Stimulated activated CD8-positive, alpha-beta memory T cell treated with anti-CD3 and anti-CD28 coated beads, Interleukin-2, amount 100 ng/mL, for 1 hour (primary cell): ENCODE measurements at places on chromosomes 3 and 15.

- no peak for DNase-seq
Measured at GRCh38 chr3:160458151-160458550, 8.6 kb upstream of the TRIM59 start.

GRCh38 chr15:74626752-74627692 lies 11.4 kb downstream of the CLK3 start:
- no peak for DNase-seq

DNA sequence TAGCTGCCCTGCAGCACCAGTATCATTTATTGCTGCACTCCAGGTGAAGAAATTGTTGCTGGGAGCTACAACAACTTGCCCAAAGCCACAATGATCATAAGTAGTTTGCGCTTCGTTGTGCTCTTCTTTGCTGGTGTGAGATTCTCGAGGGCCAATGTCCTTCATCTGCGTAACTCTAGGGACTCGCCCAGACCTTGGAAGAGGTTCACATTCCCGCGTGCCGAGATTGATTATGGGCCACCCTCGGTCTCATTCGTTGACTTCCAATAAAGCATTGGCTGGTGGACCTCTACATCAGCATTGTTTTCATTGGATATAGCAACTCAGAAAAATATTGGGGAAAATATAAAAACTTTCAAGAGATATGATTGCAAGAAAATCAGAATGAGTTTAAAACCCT lies 423 bp upstream of the PHLDB2 start:
- no peak for DNase-seq

- no peak for DNase-seq
Measured at GRCh38 chr3:50124052-50124799, 30.9 kb upstream of the SEMA3F start.

DNA sequence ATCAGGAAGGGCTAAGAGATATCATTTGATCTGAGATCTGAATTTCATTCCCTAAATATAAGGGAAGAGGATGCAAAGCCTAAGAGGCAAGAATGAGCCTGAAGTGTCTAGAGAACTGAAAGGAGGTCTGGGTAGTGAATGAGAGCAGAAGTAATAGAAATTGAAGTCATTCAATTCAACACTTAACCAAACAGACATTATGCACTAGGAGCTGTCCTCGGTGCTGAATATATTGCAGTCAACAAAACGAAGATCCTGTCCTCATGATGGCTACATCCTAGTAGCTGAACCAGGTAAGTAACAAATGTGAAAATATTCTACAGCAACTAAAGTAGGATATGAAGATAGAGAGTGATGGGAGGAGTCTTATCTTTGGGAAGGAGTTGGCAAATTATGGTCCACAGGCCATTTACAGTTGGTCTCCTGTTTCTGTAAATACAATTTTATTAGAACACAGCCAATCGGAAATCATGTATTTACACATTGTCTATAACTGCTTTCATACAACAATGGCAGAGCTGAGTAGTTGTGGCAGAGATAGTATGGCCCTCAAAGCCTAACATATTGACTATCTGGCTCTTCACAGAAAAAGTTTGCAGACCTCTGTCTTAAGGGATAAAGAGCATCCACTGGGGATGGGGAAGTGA lies 192.9 kb upstream of the CADPS start:
- no peak for DNase-seq

DNA sequence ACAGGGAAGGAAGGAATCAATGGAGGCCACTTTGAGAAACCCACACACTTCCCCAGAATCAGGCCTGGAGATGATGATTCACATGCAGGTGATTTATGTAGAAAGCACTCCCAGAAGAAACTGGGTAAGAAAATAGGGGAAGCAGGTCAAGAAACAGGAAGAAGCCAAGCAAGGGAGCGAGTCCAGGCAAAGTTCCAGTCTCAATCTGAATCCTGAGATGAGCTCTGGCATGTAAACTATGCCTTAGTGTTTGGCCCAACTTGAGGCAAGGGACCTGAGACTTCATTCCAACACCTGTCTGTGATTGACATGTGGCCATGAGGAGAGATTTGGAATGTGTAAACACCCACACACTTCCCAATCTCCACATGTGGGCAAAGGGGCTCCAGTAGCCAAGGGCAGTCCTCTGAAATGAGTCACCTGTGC lies 61.6 kb upstream of the CTNNB1 start:
- no peak for DNase-seq

GRCh38 chr3:137103739-137104138 lies 146.0 kb downstream of the IL20RB start:
- no peak for DNase-seq

DNA sequence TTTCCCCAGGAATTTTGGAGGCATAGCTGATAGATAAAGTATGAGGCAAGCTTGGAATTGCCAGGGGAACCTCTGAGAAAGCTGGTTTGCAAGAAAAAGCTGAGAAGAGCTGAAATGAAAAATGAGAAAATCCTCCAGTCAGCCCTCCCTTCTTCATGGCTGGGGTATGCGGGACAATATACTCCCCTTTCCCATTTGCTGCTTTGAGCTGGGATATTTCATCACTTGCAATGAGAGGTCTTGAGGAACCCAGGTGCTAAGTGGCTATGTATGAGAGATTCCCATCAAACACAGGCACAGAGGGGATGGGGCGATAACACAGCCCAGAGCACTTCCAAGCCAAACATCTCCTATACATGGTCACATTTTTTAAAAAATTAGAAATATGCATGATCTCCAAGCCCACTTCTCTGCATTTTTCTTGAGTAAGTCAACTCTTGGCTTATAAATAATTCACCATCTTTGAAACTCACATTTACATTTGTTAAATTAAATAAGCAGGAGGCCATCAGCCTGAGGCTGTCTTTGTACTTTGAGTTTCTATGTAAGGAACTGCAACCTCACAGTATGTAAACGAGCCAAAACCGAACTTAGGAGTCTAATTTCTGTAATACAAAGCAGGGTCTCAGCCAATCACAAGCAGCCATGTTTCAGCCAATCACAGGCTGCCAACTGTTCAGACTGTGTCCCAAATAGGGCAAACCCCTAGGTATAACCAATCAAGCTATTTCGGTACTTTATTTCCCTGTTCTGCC lies 983.6 kb upstream of the NR2F2 start:
- DNase-seq, result no peak

- DNase-seq, result no peak
Measured at GRCh38 chr15:67164401-67164791, 90.1 kb downstream of the AAGAB start.

GRCh38 chr15:95326431-95327182 lies 1003.9 kb upstream of the NR2F2 start:
- no peak for DNase-seq

GRCh38 chr3:61449327-61450040 lies 111.9 kb upstream of the PTPRG start:
- no peak for DNase-seq

DNA sequence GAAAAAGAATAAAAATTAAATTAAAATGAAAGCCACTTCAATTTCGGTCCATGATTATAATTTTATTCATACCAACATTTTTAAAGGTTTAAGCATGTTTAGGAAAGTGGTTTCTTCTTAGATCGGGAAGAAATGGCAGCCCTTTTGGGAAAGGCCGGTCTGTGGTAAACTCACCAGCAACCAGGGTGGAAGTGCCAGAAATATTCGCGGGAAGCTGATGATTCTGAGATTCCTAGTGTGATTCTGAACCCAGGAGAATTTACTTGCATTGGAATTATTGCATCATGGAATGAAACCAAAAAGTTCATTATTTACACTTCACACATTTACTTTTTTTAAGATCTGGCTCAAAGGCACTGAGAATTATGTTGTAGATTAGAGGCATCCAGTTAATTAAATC lies 97.2 kb upstream of the CCNL1 start:
- no peak for DNase-seq

DNA sequence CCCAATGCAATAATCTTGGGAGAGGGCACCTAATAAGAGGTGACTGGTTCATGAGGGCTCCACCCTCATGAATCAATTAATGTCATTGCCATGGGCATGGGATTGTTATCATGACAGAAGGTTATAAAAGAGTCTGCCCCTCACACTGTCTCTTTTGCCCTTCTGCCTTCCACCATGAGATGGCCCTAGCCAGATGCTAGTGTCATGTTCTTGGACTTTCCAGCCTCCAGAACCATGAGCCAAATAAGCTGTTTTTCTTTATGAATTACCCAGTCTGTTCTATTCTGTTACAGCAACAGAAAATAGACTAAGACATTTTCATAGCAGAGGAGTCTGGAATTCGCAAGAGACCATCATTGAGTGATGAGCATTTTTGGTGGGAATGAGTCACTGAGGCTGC lies 16.0 kb upstream of the RAD18 start:
- DNase-seq, result no peak

- DNase-seq, result no peak
Measured at GRCh38 chr15:52782514-52782913, 7.6 kb downstream of the ONECUT1 start.

DNA sequence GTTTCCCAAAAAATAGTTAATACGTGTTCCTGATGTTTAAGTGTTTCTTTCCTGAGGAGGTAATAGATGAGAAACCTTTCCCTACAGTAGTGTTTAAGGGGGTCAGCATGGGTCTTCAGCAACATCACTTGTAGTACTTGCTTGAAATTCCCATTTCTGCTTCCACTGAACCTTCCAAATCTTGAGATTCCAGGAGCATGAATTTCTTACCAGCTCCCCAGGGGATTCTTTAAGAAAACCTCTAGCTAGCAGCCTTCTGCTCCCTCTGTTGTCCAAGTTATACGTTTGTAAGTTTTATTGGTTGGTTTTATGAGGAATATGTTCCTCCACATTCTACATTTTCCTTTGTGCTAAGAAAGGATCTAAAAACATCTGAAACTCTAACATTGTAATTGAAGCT lies 38.2 kb upstream of the ACP3 start:
- DNase-seq, result no peak

DNA sequence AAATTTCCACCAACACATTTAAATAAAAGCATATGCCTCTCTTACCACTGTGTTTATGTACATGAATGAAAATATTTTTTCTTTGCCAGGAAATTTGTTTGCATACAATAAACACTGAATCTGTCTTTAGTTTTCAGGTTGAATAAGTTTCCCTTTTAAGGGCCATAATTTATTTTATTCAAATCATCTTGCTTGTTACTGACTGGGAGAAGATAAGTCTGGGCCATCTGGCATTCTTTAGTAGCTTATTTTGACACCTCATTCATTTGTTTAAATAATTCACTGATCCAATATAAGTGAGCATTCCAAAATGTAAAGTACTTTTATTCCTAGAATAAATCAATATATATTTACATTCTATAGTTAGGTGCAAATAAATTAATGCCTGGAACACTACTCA lies 1001.3 kb downstream of the PLOD2 start:
- no peak for DNase-seq

GRCh38 chr15:99239545-99240198 lies 9.7 kb downstream of the TTC23 start:
- DNase-seq, result no peak

DNA sequence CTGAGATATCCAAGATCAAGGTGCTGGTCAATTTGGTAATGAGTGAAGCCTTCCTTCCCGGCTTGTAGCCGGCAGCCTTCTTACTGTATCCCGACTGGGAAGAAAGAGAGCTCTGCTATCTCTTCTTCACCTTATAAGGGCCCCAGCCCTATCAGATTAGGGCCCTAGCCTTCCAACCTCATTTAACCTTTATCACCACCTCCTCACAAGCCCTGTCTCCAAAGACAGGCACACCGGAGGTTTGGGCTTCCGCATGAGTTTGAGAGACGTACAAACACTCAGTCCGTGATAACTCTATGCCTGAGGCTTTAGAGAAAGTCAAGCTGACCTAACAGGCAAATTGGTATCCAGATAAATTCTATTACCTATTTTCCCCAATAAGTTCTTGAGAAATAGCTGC lies 243.9 kb downstream of the OPA1 start:
- DNase-seq, result no peak

DNA sequence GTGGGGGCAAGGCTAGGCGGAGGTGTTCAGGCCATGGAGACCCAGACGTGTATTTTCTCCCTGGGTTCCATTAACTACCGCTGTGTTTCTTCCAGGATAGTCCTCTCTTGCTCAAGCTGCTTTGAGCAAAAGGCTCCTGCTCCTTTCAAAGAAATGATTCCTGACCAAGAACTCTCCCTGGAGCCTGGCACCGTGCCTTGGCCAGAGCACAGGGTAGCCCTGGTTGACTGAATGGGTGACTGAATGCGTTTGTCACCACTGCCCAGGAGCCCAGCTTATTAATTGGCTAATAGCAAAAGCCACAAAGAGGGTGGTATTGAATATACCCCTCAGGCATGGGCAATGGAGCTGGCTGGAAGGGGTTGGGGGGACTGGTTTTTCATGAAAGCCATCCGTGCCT lies 13.9 kb downstream of the RASGRF1 start:
- no peak for DNase-seq

DNA sequence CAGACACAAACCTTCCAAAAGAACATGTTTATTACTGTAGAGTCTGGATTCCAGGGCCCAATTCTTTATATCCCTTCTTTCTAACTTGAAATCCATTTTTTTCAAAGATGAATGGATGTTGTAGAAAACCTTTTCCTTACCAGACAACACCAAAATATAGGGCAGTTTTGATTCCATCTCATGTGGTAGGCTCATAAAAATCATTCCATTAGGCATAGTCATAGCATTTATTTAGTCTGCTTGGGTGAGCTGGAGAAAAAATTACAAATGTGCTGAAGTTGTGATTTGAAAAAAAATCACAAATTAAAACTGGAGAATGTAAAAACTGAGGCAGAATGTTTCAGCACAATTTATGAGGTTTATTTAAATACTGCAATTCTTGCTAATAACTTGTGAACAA lies 199.3 kb upstream of the TBC1D5 start:
- DNase-seq, result no peak

DNA sequence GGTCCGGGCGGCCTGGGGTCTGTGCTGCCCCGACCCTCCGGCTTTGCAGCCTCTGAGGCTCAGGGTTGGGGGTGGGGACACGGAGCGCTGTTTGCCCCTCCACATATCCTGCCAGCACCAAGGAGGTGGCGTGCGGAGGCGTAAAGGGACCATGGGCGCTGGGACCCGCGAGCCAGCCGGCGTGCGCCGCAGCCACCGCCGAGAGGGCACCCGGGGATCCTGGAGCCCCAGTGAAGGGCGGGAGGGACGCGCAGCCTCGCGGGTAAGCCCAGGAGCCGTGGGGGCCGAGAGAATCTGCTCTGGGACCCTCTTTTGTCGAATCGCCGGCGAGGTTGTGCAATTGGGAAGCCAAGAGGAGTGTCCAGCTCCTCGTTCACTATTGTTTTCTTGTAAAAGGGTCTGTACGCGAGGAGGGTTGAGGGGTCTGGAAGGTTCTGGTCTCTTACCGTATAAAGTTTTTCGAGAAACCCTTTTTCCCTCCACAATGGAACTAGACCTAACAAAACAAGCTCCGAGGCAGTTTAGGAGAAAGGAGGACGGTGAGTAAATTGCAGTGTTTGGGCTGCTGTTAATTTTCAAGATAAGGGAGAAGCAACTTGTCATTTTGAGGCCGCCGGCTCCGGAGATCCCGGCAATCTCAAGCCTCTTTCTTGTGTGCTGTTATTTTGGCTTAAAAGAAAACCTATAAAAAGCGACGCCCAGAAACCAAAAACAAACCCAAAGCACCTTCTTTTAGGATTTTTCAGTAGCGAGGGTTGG lies 29.9 kb upstream of the ST3GAL6 start:
- no peak for DNase-seq

DNA sequence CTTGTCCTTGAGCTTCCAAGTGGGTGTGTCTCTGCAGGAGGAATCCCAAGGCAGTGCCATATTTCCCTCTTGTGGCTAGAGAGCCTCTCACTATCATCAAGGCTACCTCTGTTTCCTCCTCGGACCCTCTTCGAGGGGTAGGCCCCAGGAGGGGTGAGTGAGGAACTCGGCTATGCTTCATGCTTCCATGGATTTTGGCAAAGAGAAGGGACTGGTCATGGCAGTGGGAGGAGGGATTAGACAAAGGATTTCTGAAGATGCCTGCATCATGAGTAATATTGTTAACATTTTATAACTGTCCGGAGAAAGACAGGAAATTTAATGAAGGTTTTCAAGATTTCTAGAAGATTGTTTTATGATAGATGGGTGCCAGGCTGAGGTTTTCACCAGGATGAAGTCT lies 241.5 kb downstream of the CLSTN2 start:
- no peak for DNase-seq
